Glutamatergic neuron (in vitro differentiated cells): ENCODE measurements at places on chromosomes 7 and 10. TPM values are rescaled to one million over a fixed set of nuclear protein-coding genes. Genes with fewer than 3 reads are reported as not detected.

DNA sequence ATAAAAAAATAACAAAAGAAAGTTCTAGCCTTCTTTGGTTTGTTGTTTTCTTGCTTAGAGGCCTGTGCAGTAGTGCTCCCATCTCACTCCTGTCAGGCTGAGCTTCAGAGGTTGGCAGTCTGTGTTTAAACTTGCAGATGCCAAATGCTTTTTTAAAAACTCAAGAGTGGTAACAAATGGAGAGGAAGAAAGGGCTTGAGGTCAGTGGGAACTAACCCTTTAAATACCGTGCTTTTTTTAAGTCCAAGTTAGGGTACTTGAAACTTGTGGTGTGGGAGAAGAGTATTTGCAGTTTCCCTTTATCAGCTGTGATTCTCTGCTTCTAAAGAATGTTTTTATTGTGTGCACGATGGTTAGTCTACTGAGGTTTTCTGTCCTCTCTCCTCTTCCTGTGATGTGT, 29.4 kb downstream of the ZRANB1 start:
- H3K27me3 ChIP-seq, result peaks cover 2% of the 10 kb centered on the region
- DNase-seq, result no peak
- H3K4me3 ChIP-seq, result no peak overlapping the region
- H3K27ac ChIP-seq, result no peak overlapping the region
- H3K4me1 ChIP-seq, result no peaks in the 10 kb centered on the region

Gene DDX50
- total RNA-seq, result 31.6 TPM

GRCh38 chr10:3763035-3763456, 22.0 kb downstream of the KLF6 start:
- no peaks in the 10 kb centered on the region for H3K36me3 ChIP-seq
- peak overlapping the region; percentile 45 for H3K27ac ChIP-seq
- no peaks in the 10 kb centered on the region for H3K27me3 ChIP-seq
- H3K4me1 ChIP-seq, result peaks cover 37% of the 10 kb centered on the region
- H3K4me3 ChIP-seq, result peak overlapping the region; percentile 32
- DNase-seq, result no peak

Gene UNCX
- total RNA-seq, result 106 TPM
